Hematopoietic multipotent progenitor cell treated with erythropoietin and hydrocortisone succinate and interleukin-3 and kit ligand, for 17 days (in vitro differentiated cells): ENCODE measurements at places on chromosomes 5 and 9.

DNA sequence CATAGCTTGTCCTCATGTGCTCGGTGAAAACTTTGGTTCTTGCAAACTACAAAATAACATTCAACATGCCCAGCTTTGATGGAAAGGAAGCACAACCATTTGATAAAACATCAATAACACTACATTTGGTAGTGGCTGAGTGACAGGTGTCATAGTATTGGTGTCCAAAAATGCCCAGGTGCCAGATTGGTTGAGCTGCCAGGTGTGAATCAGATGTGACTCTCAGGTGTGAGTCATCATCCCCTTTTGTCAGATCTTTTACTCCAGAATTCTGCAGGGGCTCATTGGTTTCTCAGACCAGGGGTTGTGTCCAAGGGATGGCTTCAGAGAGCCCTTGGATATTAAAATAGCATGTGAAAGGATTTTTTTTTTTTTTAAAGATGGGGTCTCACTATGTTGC is 22.5 kb upstream of the POMT1 start:
- no peak for DNase-seq

DNA sequence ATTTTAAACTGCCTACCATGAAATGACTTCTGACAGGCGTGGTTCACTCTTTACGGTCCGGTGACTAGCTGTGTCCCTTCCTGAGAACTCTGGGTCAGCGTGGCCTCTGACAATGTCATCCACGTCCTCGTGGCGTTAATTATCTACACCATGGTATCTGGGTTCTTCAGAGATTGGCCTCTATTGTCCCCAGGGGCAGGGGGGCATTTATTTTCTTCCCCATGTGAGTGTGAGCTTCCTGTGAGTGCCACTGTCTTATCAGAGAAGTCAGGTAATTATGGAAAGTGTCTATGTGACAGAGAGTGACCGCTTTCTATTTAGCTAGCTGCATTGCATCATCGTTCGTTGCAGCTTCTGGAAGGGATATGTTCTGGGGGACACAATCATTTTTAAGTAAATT is 77.2 kb downstream of the FBXL7 start:
- DNase-seq = no peak

DNA sequence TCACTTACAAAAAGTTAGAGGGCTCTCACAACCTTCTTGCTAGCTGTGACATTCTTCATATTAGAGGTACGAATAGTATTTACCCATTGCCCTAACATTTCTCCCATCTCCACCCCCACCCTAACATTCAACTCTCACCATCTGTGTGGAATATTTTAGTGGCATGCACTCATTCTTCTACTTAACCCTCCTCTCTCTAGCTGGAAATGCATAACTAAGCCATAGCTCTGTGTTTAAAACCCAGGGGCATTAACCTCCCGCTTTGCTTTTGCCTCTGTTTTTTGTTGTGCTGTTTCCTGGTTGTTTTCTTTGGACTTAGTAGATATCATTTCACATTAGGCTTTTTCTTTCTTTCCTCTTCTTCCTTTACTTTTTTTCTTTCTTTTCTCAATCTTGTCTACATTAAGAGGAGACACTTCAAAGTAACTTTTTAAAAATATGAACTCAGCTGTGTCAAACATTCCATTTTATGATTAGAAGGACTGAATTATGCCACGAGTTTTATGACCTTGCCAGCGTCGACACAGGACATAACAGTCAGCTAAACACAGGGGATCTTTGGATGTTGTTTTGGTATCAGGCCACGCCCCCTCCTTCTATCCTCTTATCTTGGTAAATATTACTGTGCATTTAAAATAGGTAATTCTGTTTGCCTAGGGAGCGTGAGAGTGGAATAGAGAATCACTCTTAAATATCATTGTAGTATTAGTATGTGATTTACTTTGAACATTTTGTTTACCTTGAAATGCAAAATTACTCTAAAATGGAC is 236.0 kb downstream of the CD180 start:
- DNase-seq = no peak

- no peak for DNase-seq
Measured at GRCh38 chr5:3122985-3123762, 371.7 kb upstream of the IRX2 start.

DNA sequence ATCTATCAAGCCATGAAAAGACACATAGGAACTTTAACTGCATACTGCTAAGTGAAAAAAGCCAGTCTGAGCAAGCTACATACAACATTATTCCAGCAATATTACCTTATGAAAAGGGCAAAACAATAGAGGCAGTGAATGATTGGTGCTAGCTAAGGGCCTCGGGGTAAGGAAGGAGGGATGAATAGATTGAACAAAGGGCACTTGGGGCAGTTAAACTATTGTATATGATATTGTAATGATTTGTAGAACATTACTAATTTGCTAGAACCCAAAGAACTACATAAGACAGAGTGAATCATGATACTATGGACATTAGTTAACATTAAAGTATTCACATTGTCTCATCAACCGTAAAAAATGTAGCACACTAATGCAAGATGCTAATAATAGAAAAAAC is 218.3 kb downstream of the FBXO4 start:
- DNase-seq = no peak

DNA sequence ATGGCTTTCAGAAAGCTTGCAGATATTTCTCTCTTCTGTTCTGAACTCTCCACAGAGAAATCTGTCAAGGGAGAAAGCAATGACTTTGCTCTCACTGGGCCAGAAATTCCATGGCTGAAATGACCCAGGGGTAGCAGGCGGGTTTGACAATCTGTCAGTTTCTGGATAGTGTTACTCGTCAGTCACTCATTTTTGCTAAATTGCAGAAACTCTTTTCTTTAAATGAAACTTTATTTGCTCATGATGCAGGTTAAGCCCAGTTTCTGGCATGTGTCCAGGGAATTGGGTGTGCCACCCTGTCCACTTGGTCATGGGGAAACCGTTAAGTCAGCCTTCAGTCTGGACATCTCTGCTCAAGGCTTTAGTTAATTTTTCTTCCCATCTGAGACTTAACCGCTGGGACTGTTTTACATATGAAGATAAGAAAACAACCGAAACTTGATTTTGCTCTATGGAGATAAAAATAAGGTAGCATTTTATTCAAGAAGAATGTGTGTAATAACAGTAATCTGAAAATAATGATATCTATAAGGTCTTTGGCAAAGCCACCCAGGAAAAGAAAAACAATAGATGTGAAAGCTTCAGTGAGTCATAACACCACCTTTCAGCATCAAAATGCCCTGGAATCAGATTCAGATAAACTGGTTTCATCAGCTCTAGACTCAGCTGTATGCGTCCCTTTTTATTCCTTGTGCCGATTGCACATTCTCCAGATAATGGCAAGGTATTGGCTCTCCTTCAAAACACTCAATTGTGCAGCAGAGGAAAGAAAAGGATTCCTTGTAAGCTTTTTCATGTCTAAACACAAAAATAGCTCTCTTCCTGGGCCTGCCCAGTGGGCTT is 308.3 kb downstream of the ZSWIM6 start:
- no peak for DNase-seq

DNA sequence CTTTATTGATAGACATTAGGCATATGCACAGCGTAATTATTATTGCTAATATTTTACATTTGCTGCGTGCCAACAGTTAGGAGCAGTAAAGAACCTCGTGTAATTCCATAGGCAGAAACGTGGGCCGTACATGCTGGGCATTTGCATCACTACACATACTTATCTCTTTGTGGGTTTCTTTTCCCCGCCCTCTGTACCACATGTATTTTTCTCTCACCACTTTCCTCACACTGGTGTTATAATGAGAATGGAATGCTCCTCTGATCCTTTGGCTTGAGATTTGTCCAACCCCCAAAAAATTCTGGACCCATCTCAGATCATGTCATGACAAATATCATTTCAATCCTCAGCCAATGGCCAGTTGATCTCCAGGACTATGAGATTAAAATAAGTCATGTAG is 1952.6 kb upstream of the WWC1 start:
- no peak for DNase-seq

DNA sequence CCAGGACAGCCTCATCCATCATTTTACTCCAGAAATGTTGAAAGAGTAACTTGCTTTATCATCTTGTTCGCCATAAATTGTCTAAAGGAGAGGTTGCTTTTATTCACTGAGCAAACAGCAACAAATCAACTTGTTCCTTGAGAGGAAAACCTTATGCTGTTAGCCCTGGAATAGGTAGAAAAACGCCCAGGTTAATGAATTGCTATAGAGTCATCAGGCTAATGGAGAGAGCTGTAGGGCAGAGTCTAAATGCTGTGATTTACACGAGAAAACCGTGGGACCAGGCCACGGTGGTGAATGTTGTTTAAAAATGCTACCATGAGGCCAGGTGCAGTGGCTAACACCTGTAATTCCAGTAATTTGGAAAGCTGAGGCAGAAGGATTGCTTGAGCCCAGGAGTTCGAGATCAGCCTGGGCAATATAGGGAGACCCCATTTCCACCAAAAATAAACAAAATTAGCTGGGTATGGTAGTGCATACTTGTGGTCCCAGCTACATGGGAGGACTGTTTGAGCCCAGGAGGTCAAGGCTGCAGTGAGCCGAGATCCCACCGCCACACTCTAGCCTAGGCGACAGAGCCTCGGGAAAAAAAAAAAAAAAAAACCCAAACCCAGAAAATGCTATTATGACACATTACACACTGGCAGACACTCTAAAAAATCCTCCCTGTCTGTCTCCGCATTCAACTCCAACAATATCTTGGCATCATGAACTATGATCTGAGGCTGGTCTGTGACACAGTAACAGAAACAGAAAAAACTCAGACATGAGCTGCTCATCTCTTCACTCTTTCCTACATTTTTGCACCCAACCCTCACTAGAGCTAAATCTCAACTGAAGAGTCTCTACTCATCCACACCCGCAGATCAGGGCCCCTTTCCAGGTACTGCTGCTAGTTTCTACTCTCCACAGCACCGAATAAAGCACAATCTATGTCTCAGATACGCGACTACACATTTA is 118.6 kb upstream of the RETREG1 start:
- no peak for DNase-seq

DNA sequence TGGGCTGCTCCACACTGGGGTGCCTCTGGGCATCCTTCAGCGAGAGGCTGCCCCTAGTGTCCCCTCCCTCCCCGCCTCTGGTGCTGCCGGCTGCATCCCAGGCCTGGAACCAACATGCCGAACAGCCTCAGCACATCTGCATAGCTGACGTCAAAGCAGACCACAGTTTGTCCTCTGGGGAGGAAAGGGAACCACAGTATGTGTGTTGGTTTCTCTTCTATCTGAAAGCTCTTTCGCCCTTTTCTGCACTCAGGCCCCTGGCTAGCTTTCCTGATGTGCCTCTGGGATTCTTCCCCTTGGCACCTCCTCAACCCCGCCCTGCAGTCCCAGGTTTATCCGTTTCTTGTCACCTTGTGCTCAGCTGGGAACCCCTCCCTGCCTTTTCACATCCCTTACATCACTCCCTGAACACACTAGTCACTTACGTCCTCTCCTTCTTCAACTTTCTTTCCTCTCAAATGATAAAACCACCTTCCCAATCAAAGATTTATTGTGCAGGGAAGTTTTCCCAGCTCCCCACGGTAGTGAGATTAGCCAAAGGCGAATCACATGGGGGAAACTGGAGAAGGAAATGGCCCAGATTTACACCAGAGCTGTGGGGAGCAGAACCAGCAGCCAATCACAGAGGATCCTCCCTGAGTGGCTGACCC is 35.5 kb upstream of the B4GALT1 start:
- DNase-seq = no peak

DNA sequence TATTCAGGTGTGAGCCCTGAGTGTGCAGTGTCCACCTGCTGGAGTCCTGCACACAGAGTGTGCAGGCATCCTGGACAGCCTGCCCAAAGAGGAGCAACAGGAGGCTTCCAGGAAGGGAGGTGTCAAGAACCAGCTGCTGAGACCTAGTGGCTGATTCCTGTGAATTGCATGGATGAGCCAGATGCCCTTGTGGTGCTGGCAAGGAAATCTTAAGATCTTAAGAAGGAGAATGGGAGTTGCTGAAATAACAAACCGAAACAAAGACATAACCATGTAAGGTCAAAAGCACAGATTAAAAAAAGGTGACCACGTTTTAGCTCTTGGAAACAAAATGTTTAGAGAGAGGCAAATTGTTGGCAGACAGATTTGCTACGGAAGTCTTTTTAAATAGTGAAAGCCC is 29.3 kb upstream of the RPS23 start:
- no peak for DNase-seq

DNA sequence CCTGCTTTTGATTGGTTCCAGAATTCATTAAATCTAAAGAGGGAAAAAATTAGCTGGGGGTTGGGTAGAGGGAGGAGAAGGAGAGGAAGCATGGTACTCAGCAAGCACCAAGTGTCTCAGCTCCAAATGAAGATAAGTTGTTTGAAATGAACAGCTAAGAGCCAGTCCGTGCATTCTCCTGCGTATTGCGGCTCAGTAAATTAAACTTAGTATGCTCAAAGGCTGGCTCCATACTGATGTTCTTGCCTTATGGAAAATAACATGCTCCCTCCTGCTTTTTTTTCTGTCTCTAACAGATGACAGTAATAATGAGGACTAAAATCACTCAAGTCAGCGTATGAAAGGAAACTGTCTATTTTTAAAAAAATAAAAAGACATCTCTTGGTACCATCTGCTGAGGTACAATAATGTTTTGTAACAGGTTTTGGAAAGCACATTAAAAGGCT is 161.0 kb downstream of the SPATA31D1 start:
- DNase-seq = no peak

DNA sequence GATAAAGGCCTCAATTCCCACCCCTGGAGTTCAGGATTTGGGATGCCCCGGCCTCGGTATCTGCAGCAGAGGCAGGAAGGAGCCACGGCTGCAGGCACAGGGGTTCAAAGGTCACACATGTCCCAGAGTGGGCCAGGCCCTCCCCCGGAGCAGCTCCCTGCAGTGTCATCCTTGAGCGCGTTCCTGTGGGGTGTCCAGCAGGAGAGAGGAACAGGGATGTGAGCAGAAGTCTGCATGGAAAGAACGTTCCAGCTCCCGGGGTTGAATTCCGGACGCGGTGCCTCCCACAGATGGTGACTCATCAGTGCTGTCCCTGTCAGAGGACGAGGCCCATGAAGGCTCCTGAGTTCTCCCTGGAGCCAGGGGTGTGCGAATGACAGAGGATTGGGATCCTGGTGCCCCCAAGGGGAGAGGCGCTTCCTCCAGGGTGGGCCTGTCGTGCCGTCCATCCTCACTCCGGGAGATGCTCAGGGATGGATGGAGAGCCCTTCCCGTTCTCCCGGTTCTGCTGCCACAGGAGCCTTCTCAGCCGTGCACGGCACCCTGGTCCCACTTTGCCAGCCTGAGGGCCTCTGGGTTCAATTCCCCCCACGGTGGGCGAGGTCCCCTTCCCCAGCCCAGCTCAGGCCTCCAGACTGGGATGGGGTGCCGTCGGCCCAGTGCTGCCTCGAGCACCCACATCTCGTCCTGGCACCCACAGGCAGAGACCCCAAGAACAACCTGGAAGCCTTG is 3.1 kb downstream of the LCN1 start:
- no peak for DNase-seq

- no peak for DNase-seq
Measured at GRCh38 chr9:83933790-83934189, 12.6 kb upstream of the KIF27 start.

GRCh38 chr9:6090277-6091210 is 75.1 kb upstream of the RANBP6 start:
- no peak for DNase-seq

GRCh38 chr9:130893341-130894101 is 3.1 kb downstream of the QRFP start:
- no peak for DNase-seq
